ENCODE measurements at places on chromosomes 4 and X.

DNA sequence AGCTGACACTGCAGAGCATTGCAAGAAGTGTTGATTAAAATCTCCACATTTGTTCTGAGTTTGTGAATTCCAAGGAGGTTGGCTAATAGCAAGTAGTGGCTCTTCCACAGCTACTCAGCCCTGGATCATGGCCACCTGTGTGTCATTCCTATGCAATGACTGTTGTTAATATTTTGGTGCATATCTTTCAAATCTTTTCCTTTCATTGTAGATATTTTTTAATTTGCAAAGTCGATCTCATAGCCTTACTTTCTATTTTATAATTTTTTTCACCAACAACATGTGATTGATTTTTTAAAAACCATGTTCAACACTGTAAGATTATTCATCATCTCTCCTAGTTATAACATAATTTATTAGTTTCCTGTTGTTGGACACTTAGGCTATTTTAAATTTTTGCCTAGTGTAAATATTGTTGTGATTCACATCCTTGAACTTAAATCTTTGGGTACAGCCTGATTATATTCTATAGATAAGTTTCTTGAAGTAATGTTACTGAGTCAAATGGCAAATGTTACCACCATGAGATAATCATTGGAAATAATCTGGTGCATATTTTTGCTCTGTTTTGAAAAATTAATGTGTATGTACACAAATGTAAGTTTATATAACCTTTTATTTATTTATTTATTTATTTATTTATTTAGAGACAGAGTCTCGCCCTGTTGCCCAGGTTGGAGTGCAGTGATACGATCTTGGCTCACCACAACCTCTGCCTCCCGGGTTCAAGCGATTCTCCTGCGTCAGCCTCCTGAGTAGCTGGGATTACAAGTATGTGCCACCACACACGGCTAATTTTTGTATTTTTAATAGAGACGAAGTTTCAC, 17.1 kb upstream of the ARHGAP10 start:
- no peak for DNase-seq

- peak; percentile 12 for DNase-seq
Measured at GRCh38 chr4:26372525-26373172, 51.8 kb downstream of the RBPJ start.

DNA sequence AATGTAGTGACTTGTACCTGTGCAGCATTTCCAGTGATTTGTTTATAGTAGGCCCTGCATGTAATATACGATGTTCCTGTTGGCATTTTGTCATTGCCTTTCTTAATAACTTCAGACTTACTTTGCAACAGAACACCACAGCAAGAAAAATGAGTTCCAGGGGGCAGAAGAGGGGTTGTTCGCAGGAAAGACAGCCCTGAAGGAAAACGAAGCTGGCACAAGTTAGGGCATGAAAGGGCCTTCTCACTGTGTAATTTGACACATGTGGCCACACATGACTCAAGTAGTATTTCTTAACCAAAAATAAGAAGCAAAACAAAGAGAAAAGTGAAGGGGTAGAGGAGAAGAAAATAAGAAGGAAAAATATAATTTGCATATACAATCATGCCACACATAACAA, 265.8 kb upstream of the SMIM31 start:
- no peak for DNase-seq

DNA sequence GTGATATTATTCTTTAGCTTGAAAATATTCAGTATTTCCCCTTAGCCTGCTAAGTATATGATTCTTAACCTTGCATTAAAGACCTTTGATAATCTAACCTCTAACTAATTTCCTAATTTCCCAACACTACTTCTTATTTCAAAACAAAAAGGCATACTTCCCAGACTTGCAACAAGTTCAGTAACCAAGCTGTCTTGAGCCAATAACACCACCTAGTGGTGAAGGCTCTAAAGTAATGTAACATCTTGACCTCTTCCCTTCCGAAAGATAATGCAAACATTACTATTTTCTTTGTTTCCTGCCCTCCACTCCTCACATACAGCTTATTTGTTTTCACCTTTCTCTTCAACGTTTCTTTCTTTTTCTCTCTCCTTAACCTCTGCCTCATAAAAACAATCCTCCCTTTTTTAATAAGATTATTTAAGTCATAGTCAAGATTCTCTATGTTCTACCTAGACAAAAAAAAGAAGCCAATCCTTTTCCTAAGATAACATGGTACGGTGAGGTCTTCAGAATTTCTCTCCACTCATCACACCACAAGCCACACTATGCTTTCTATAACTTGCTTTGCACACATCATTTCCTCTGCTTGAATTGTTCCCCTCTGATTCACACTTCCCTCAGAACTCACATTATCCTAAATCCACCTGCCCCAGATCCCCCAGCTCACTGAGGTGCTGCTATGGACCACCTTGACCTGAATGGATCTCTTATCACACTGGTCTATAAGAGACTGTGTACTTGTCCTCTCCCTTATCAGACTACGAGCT, 3.5 kb downstream of the FAT1 start:
- DNase-seq: no peak

DNA sequence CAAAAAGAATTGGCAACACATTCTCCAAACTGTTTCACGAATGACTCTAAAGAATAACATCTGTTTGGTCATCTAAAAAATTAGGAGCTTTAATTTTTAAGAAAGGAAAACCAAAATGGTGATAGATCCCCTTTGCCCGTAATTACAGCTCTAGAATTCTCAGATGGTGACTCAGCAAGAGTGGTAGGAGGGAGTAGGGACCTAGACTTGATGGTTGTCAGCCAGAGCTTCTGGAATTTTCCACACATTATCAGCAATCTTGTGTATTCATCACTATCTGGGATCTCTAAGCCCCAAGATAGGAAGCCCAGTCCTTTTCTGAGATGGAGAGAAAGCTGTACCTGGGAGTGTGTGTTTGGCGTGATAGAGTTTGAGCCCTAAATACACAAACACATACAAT, 103.9 kb upstream of the RAB40AL start:
- DNase-seq: no peak

DNA sequence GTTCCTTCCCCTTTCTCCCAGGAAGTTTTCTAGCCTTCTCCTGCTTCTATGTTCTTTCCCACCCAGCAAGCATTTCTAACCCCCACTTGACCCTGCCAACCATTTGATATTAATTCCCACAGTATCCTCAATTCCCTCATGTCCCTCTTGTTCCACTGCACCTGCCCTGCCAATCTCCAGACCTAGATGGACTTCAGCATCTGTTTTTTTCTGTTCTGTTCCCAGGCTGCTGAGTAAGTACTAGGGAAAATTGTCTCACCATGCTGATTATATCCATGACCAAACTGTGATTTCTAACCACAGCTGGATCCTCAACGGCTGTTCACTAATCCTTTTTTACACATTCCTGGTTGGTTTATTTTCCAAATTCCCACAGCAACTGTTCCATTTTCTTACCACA, 37.7 kb downstream of the CLCN5 start:
- no peak for DNase-seq

- DNase-seq: no peak
Measured at GRCh38 chrX:30283456-30284200, 25.6 kb downstream of the NR0B1 start.

DNA sequence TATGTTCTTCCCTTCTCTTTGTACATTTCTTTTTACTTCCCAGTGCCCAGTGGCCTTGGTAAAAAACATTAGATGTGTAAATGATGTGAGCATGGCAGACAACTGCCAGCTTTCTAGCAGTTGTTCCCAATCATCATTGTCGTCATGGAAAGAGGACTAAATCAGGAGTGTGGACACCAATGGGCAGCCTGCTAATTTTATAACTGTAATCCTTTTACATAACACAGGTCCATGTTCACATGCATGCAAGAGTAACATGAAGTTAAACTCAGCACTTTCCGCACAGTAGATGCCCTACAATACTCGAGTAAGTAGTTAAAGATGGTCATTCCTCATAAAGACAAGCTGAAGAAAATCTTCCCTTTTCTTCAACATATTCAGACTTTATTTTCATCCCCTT, 23.4 kb upstream of the G3BP2 start:
- DNase-seq: no peak

DNA sequence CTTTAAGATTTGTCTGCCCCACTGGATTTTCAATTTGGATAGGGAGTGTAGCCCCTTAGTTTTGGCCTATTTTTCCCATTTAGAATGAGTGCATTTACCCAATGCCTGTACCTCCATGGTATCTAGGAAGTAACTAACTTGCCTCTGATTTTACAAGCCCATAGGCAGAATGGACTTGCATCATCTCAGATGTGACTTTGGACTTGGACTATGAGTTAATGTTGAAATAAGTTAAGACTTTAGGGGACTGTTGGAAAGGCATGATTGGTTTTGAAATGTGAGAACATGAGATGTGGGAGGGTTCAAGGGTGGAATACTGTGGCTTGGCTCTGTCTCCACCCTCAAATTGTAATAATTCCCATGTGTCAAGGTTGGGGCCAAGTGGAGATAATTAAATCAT, 2480.2 kb downstream of the PCDH7 start:
- no peak for DNase-seq

DNA sequence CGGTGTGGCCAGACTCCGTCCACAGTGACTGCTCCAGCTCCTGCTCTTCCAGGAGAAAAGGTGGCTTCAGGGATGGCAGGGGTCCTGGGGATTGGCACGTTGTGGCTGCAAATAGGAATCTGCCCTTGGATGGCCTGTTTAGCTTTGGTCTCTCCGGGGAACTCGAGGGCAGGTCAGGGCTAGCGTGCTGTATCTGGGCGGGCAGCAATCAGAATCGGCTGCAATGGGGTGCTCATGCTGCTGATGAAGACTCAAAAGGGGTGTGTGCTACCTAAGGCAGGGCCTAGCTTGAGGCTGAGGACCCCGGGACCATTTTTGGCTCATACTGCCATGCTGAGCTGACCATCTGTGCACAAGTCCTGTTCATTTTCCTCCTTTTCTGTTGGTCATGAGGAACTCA, 51.3 kb downstream of the RGS12 start:
- DNase-seq: no peak
